ENCODE measurements at places on chromosomes 5 and 9. TPM values are rescaled to one million over a fixed set of nuclear protein-coding genes. Genes with fewer than 3 reads are reported as not detected.

Gene FOXI1
- total RNA-seq, result not detected

Gene SCGB3A2
- total RNA-seq, result not detected

- DNase-seq, result peak; percentile 63
These were observed 10.9 kb downstream of the CXXC5 start for GRCh38 chr5:139658928-139659667.

GRCh38 chr5:124030043-124030491 lies 518.1 kb downstream of the CSNK1G3 start:
- no peak for DNase-seq

DNA sequence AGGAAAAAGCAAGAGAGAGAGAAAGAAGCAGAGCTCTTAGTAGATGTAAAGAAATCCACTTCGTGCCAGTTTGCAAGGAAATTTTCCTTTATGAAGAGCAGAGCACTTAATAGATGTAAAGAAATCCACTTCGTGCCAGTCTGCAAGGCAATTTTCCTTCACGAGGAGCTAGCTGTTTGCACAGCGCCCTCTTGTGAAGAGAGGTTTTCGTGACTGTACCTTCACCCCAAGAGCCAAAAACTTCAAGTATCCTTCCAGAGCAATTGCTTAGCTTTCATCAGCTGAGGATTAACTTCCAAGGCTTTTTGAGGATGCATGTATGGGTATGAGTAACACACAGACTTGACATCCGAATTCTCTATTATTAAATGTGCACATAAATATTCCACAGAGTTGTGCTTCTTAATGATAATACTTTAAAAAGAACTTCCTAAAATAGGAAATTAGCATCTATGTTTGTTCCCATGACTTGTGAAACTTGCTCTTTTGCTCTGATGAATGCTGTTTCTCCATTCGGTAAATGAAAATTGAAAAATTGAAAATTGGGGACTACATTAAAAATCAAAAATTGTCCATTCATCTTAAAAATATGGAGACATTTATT lies 525.6 kb downstream of the PDE4D start:
- DNase-seq, result peak; percentile 60

DNA sequence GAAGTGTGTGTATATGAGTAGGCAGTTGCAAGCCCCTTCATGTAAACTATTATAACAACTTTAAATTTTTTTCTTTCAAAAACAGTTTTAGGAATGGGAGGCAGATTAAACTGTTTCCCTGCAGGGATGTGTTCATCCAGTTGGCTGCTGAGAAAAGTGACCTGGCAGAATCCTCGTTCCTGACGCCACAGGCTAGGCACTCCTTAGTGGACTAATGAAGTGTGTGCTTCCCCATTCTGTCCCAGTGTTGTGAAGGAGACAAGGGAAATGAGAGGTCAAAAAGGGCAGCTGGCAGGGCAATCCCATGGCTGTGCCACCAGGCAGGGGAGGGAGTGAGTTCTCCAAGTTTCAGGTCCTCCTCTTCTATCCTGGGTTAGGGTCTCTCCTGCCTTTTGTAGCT lies 59.8 kb downstream of the FOXD1 start:
- DNase-seq, result no peak

DNA sequence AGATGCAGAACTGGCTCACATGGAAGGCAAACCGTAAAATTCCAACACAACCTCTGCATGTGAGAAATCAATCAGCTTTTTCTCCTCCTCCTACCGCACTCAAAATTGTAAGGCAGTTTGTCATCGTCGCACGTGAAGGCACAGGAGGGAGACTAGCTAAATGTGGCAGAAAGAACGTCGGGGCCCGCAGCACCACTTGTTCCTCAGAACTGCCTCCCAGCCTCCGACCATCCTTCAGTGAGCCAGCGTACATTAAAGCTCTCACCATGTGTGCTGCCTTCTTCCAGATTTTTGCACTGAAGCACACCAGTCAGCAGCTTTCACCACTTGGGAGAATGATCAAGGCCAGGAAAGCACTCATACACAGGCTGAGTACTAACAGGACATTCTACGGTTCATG lies 105.9 kb downstream of the RFX3 start:
- DNase-seq, result no peak

Gene CD14
- 42.0 TPM for total RNA-seq

Gene GRXCR2
- not detected for total RNA-seq

GRCh38 chr5:67042176-67043003 lies 154.2 kb downstream of the CD180 start:
- DNase-seq, result no peak

GRCh38 chr5:56433039-56433617 lies 200.0 kb upstream of the ANKRD55 start:
- no peak for DNase-seq

Gene EGFLAM
- 0.88 TPM for total RNA-seq

Measured in uterus (tissue), 4 donors.